ENCODE measurements at places on chromosomes 2 and 18. TPM values are rescaled to one million over a fixed set of nuclear protein-coding genes. Genes with fewer than 3 reads are reported as not detected.
A peak's percentile ranks its signal among the peaks of the same experiment; 100 is the strongest.

- DNase-seq = peak; percentile 20
Observed at GRCh38 chr2:101311696-101312017, 3.2 kb upstream of the RNF149 start.

DNA sequence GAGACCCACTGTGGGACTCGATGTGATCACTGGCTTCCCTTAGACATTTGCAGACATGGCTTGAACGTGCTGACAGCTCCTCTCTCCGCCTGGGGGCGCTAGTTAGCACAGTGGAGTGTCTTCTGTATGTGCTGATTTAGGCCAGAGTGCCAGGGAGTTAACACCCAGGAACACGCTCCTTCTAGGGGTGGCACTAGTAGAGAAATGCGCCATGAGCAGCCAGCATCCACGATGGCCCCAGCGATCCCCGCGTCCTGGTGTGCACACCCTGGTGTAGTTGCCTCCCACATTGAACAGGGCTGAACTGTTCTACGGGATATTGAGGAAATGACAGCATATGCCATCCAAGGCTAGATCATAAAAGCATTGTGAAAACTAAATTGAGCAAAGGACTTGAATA lies 11.4 kb upstream of the NMUR1 start:
- peak; percentile 48 for DNase-seq

- DNase-seq = no peak
Observed at GRCh38 chr2:133871545-133872209, 303.4 kb upstream of the NCKAP5 start.

- DNase-seq = no peak
Observed at GRCh38 chr2:144894612-144895599, 375.0 kb upstream of the ZEB2 start.

DNA sequence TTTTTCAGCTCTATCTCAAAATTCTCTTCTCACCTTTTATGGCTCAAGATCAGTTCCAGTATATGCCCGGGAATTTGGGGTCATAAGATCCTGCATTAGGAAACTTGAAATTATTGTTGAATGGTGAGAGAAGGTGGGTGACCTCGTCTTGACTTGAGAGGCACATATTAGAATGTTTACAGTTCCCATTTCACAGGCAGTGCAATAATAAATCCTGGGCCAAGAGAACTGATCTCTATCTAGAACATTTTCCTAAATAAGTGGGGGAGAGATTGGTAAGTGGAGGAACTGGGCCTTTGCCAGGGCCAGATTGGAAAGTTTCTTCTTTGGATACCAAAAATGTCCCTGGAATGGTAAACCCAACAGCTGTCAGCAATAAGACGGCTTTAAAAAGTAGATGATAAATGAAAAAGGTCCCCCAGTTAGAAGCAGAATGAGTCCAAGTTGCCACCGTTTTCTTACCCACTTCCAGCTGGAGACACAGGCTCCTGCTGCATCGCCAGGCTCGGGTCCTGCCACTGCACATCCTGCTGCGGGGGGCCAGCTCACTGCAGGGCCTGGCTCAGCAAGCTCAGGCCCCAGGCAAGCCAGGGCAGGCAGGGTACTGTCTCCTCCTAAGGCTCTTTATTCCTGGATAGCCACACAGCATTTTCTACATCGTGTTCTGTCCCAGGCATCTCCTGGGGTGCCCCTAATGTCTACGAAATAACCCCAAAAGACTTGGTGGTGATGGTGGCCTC lies 126.4 kb upstream of the EPAS1 start:
- no peak for DNase-seq

DNA sequence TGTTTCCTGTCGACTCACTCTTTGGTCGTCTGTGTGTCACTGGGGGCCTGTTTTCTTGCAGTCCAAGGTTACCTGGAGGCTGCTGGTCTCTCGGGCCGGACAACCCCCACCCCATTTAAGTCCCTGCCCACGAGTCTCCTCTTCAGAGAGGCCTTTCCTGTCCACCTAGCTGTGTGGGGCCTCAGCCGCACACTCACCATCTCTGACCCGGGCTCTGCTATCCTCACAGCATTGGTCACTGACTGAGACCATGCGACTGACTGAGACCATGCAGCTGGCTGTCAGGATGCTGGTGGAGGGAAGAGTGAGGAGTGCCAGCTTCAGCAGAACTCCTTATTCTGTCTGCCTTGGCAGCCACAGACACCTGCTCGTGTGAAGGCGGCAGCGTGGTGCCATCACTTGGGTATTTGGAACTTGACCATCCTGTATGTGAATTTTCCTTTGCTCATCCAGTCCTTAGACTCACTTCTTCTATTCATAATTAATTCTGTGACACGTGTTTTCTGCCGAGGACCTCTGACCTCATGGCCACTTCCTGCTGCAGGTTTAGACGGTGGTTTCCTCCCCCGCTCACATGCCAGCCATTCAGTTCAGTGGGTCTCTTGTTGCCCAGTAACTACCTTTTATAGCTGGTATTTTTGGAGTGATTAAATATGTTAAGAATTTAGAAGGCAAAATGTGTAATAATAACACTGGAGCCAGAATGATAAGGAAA lies 47.5 kb upstream of the ASB1 start:
- DNase-seq = no peak

GRCh38 chr2:223588251-223588650 lies 13.9 kb downstream of the SCG2 start:
- no peak for DNase-seq

GRCh38 chr18:22221350-22221749 lies 52.0 kb downstream of the GATA6 start:
- DNase-seq = no peak

DNA sequence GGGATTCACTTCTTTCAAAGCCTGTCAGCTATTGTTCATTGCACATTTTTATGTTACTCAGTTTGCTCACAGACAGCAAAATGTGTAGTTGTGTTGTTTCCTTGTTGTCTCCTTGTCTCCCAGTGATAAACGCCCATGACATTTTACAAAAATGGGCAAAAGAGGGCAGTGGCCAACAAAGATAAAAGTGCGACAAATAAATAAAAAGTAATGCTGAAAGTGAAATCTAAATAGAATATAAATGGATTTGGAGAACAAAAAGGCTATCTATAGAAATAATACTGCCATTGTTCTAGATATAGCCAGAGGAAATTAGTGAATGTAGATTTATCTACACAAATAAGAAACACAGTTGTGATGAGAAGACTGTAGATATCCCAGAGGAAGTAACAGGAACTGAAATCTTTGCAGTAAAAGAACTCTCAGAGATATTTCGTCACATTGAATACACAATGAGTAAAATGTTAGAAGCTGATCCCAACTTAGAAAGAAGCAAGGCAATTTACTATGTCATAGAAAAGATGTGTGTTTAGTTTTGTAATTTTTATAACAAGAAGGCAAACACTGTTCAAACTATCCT lies 1186.2 kb upstream of the FAM98A start:
- no peak for DNase-seq

DNA sequence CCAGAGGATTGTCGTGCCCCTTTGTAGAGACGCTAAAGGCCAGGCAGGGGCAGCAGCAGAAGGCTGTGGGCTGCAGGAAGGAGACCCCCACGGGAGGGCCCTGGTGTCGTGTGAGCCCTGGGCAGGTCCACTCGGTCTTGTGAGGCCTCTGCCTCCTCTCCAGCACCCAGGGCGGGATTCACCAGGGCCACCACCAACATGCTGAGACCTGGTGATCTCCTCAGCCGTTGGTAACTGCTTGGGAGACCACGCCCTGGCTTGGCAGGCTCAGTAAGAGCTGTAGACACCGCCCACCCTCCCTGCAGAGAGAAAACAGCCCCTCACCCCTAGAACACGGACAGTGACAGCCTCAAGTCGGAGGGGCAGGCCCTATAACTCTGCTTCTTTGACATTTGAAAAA lies 21.1 kb downstream of the MBP start:
- no peak for DNase-seq

GRCh38 chr18:47174545-47175116 lies 1.5 kb downstream of the IER3IP1 start:
- DNase-seq = no peak

GRCh38 chr2:39510140-39510539 lies 73.1 kb upstream of the MAP4K3 start:
- no peak for DNase-seq

DNA sequence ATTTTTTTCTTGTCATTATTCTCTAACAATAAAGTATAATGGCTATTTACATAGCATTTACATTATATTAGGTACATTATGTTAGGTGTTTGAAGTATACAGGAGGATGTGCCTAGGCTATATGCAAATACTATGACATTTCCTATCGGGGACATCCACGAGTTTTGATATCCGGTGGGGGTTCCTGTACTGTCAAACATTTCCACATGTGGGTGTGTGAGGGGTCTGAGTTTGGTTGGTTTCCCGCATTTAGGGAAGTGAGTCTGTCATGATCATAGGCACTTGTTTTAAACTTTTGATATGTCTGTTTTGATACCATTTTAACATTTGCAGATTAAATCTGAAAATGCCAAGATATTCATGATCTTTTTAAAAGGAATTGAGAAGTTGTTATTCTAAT lies 76.0 kb downstream of the CEP192 start:
- no peak for DNase-seq

GRCh38 chr18:76466410-76466991 lies 28.5 kb downstream of the ZNF516 start:
- no peak for DNase-seq

- no peak for DNase-seq
Observed at GRCh38 chr2:88416016-88416663, 36.4 kb downstream of the FOXI3 start.

DNA sequence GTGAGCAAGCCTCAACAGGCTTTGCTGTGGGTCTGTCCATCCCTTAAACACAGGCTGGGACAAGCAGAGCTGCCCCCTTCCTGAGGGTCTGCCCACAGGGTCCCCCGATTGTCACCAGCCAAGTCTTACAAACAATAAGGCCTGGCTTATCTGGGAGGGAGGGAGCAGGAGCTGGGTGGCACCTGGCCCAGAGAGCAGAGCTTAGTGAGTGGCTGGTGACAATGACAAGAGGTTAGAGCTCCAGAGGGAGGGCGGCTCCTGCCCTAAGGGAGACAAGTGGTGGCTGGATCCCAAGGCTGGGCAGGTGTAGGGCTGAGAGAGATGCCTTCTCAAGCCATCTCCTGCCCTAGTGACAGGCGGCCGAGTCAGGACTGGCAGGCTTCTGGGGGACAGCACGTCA lies 125.5 kb downstream of the KLHL29 start:
- no peak for DNase-seq

- DNase-seq = no peak
Observed at GRCh38 chr2:223042704-223043118, 9.3 kb upstream of the KCNE4 start.

DNA sequence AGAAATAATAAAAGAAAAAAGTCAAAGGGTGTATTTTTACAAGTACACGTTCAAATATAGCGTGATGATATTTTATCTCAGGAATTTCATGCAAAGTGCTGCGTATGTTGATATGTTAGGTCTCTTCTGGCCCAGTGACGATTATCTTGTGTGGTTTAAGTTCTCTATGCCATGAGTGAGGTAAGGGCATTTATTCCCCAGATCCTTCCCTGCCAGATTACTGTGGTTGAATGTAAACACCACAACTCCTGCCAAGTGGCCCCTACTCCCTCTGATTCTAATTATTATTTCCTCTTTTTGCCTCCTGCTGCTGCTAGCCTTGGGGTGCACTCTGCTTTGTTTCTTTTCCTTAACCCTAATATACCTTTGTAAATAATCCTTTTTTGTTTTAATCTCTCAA lies 12.2 kb downstream of the SCN2A start:
- DNase-seq = no peak

DNA sequence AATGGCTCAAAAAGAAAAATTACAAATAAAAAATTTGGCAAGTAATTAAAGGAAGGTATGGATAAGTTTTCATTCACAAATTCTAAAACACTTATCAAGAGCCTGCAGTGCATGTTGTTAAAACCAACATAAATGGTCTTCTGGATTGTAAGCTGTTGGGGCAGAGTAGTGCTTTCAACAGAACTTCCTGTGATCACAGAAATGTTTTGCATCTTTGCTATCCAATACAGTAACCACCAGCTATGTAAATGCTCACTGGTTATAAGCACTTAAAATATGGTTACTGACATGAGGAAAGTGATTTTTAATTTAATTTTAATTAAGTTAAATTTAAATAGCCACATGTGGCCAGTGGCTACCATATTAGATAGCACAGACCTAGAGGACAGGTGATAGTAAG lies 133.1 kb downstream of the NBAS start:
- DNase-seq = no peak

GRCh38 chr2:177338177-177338721 lies 54.3 kb upstream of the AGPS start:
- no peak for DNase-seq

DNA sequence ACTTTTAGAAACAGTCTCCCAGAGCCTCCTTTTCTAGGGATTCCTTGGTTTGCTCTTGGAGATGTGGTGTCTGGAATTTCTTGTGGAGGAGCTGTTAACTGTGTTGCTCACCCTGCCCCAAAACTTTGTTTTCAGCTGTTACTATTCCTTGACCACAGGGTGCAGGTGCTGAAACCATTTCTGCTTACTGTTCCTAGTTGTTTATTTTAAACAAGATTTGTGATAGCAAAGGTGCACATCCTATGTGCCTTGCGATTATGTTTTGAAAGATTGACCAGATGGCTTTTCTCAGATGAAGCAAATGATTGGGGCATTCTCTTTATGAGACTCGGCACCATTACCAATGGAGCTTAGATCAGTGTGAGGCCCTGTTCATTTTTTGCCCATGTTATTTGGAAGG lies 111.2 kb downstream of the RAB3GAP1 start:
- DNase-seq = no peak

DNA sequence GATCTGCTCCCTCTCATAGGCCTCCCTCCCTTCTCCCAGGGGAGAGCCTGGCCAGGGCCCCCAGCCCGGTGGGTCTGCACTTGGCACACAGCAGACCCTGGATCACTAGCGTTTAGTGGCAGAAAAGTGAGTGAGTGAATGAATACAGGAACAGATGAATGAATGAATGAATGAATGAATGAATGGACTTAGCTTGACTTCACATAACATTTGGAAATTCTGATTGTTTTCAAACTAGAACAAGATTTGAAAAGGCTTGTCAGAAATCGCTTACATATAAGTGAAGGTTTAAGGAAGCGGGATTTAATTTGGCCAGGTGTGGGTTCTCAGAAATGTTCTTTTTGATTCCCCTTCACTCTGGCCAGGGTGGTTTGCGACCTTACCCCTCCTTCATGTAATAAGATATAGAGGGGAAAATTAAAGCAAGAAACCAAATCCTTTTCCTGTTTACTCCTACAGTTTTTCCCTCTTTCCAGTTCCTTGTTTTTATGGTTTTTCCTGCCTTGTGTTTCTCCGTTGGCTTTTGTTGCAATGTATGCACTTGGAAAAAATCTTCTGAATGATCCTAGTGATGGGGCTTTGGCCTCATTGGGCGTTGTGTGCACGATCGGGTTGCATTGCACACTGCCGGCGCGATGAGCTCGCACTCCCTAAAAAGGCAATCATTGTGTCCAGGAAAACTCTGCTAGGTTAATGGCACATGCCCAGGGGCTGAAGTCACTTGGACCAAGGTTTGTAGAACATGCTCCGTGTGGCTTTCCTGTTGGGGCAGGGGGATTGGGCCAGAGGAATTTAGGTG lies 16.4 kb downstream of the LRRFIP1 start:
- DNase-seq = no peak

The TEX44 gene
- total RNA-seq = not detected

The CTNNA2 gene
- total RNA-seq = not detected

The RAB27B gene
- 6.5 TPM for total RNA-seq

The KCNIP3 gene
- 7.5 TPM for total RNA-seq

The FHL2 gene
- total RNA-seq = 31.8 TPM

The STK25 gene
- total RNA-seq = 171 TPM

The ARHGAP15 gene
- total RNA-seq = 77.3 TPM

The CNDP1 gene
- total RNA-seq = not detected
